ENCODE measurements at places on chromosomes 5 and 9.

DNA sequence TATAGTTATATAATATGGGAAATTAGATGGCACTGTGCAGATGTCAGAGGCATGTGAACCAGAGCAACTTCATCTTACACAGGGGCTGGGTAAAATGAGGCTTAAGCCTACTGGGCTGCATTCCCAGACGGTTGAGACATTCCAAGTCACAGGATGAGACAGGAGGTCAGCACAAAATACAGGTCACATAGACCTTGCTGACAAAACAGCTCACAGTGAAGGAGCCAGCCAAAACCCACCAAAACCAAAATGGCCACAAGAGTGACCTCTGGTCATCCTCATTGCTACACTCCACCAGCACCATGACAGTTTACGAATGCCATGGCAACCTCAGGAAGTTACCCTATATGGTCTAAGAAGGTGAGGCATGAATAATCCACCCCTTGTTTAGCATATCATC, 479.4 kb downstream of the TLR4 start:
- no peak for DNase-seq

- DNase-seq: no peak
Observed at GRCh38 chr9:81047280-81047679, 642.1 kb downstream of the TLE1 start.

DNA sequence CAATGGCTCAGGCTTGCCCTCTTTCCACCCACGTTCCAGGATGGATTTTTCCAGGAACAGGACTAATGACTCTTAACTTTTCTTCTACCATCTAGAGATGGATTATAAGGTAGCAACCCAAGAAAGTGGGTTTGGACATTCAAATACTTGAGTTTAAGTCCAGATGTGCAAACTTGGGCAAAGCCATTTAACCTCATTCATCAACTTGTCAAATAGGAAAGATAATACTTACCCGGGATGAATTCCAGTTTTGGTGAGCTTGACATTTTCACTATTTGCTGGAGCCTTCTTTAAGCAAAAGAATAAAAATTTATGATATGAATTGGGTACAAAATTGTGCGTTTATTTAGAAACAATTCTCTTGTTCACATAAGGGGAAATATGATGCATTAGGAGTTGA, 44.3 kb upstream of the ZBED3 start:
- DNase-seq: no peak

DNA sequence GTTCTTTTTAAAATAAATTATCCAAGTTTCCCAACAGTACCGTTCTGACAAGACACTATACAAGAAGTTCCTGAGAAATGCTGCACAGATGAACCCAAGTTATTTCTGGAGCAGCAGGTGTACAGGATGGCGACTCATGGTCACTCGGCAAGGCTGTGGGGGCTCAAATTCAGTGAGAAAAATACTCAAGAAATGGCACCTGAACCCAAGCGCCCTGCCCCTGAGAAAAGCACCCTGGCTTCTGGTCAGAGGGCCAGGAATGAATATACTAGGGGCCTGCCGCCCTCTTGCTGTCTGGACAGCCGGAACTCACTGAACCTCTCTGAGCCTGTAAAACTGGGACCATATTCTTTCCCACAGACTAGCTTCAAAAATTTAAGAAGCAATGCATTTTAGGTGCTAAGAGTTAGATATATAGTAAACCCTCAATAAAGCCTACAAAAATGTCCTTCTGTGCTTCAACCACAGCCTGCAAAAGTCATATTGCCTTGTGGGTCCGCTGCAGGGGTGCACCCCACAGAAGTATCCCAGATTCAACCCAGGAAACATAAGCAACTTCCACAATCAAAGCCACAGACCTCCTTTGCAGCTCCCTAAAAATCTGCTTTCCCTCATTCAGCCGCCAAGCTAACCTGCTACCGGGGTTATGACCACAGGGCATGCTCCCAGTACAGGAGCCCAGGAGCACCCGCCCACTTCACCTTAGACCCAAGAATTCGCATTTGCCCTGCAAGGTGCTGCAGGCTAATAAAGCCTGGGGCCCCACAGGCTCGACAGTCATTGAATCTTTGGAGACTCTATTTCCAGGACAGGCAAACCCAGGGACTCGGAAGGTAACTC, 1.4 kb downstream of the RAPGEF1 start:
- DNase-seq: no peak

Measured in forelimb muscle (tissue), 1 donor.